ENCODE measurements at places on chromosomes 2 and 18.
A peak's percentile ranks its signal among the peaks of the same experiment; 100 is the strongest.

DNA sequence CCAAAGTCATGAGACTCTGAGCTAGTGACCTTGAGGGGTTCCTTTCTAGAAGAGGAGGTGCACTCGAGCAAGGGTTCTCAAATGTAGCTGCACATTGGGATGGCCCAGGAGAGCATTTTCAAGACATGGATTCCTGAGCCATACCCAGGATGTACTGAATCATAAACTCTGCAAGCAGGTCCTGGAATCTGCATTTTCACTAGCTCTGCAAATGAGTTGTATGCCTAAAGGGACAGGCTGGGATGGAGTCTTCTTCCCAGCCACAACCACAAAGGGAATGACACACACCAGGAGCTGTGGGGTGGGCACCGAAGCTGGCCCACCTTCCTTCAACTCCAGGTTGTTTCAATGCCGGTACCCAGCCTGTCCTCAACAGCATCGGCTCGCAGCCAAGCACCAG, 90.6 kb downstream of the GALNT14 start:
- no peak for DNase-seq

DNA sequence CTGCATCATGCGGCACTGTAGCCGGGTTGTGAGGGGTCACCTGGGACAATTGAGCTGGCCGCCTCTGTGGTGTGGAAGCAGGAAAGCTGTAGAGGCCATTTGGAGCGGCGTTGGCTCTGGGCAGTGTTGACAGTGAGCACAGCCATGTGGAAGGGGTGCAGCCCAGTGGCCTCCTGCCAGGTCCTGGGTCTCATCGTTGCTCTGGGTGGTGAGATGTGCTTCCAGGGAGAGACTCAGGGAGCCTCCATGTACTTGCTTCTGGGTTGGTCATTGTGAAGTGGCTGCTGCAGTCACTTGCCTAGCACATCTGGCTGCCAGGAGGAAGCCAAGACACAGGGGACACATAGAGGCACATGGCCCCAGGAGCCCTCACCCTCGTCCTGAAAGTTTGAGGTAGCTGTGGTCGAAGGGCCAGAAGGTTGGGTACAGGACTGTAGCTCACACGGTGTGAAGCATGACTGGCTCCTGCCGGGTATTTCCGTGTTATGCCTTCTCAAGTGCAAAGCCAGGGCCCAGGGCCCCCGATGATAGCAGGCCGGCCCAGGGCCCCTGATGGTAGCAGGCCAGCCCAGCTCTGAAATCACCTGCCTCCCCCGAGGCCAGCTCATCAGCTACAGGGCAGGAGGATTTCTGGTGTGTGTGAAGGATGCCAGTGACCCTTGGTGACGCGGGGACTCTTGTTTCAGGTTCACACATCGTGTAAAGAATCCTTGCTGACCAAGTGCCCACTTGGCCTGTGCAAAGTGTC, 82.6 kb downstream of the DGKD start:
- no peak for DNase-seq

GRCh38 chr18:55506074-55506473, 81.9 kb downstream of the TCF4 start:
- no peak for DNase-seq

- no peak for DNase-seq
Observed at GRCh38 chr2:146817613-146818012, 1027.2 kb upstream of the ACVR2A start.

DNA sequence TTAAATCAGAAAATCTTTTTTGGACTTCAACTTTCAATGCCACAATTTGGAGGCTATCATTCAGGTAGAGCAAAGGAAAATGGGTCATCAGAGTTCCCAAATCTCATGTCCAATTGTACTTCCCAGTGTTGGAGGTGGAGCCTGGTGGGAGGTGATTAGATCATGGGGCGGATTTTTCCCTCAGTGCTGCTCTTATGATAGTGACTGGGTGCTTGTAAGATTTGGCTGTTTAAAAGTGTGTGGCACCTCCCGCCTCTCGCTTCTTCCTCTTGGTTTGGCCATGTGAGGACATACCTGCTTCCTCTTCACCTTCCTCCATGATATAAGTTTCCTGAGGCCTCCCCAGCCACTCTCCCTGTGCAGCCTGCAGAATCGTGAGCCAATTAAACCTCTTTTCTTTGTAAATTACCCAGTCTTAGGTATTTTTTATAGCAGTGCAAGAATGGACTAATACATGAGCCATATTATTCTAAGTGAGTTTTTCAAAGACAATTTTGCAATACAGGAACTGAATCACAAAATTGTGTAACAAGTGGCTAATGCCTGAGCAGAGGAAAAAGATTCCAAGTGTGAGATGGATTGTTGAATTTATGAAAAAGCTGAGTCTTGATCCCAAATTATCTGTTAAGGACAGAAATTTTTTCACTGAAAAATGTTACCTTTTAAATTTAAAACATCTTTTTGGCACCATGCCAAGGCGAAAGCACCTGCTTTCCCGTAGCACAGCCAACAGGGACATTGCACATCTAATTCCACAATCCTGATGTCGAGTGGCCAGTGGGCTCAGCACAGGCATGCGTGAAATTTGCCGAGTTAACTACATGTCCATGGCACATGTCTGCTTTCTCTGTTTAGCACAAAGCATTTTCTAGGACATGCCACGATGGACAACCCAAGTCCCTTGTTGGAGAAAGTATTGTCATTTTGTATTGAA, 150.9 kb downstream of the COL6A3 start:
- no peak for DNase-seq

DNA sequence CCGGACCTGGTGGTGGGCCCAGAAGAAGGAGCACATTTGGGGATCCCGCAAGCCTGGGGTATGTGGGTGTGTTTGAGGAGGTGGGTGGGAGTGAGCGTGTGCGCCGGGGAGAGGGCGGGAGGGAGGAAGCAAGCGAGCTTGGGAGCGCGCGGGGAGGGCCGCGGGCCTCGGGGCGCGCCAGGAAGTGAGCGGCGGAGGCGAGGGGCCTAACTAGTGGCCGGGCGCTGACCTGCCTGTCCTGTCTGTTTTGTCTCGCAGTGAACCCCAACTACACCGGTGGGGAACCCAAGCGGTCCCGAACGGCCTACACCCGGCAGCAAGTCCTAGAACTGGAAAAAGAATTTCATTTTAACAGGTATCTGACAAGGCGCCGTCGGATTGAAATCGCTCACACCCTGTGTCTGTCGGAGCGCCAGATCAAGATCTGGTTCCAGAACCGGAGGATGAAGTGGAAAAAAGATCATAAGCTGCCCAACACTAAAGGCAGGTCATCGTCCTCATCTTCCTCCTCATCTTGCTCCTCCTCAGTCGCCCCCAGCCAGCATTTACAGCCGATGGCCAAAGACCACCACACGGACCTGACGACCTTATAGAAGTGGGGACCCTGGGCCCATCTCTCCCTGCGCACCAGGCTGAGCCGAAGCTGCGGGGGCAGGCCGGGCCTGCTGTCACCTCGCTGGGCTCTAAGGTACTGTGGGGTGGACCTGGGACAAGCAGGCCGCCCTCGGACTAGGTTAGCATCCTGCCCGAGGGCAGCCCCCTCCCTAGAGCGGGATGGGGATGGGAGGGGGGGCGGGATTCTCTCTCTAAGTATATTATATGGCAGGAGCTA, 1.2 kb downstream of the HOXD4 start:
- no peak for DNase-seq

- peak; percentile 24 for DNase-seq
Observed at GRCh38 chr2:28639836-28640235, 111.8 kb upstream of the PPP1CB start.

- DNase-seq = no peak
Observed at GRCh38 chr2:145874466-145874865, 1354.5 kb upstream of the ZEB2 start.

- DNase-seq = peak; percentile 59
Observed at GRCh38 chr18:42298759-42299675, 344.0 kb downstream of the PIK3C3 start.

- DNase-seq = peak; percentile 64
Observed at GRCh38 chr2:37872192-37872750, 52.8 kb upstream of the RMDN2 start.

DNA sequence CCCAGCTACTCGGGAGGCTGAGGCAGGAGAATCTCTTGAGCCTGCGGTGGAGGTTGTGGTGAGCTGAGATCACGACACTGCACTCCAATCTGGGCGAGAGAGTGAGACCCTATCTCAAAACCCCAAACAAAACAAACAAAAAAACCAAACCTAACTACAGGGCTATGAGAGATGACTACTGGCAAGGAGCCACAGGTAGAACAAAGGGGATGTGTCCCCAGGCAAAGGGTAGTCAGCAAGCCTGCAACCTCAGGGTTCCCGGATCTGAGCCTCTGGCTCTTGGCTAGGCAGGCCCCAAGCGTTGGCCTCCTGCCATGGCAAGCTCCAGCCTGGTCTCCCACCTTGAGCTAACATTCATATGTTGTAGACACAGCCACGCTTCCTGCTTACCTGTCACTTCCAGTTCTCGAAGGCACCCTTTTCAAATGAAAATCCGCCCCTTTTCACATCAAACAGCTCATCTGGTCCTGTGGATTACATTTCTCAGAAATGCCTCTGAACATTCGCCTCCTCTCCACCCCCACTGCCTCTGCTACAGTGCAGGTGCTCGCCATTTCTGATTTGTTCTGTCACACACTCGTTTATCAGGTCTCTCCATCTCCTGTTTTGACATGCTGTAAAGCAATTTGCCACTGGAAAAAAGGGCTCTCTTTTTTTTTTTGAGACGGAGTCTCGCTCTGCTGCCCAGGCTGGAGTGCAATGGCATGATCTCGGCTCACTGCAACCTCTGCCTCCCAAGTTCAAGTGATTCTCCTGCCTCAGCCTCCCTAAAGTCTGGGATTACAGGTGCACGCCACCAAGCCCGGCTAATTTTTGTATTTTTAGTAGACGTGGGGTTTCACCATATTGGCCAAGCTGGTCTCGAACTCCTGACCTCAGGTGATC, 13.1 kb upstream of the ACTR3 start:
- DNase-seq = peak; percentile 76

DNA sequence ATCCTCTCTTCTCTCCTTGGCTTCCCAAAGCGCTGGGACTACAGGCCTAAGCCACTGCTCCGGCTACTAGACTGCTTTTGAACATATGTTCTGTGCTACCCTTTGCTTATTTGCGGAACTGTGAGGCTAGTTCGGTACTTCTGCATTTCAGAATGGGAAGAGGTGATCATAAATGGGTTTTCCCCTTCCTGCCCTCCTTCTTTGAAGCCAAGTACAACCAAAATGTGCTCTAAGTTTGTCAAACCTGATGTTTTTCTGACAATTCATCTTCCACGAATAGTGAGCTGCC, 1.7 kb upstream of the ESCO1 start:
- DNase-seq = no peak

DNA sequence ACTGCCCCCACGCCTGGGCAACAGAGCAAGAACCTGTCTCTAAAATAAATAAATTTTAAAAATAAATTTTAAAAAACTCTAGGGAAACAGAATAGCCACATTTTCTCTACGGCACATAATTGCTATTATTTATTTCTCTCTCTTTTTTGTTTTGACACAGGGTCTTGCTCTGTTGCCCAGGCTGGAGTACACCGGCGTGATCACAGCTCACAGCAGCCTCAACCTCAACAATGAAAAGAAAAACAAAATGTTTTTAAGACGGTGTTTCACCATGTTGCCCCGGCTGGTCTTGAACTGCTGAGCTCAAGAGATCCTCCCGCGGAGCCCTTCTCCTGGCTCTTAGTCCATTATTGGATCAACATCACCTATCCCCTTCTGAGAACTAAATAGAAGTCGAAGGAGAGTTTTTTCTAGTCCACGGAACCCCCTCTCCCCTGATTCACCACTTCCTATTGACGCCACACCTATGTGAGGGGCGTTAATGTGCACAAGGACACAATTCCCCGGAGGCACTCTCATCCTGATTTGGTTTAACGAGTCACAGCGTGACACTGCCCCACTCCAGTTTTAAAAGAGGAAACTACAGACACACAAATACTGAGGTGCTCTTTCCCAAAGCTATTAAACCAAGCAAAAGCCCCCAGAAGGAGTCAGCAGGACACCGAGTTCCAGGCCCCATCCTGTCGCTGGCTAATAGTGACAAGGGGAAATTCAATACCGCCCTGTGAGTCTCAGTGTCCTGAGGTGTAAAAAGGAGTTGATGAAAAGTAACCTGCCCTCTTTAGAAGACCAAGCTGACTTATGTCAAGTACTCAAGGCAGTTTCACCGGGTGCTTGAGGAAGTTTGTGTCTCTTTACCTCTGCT, 1.1 kb downstream of the NPC1 start:
- DNase-seq = peak; percentile 34

GRCh38 chr2:230503798-230504197, 87.8 kb downstream of the SP100 start:
- DNase-seq = no peak

DNA sequence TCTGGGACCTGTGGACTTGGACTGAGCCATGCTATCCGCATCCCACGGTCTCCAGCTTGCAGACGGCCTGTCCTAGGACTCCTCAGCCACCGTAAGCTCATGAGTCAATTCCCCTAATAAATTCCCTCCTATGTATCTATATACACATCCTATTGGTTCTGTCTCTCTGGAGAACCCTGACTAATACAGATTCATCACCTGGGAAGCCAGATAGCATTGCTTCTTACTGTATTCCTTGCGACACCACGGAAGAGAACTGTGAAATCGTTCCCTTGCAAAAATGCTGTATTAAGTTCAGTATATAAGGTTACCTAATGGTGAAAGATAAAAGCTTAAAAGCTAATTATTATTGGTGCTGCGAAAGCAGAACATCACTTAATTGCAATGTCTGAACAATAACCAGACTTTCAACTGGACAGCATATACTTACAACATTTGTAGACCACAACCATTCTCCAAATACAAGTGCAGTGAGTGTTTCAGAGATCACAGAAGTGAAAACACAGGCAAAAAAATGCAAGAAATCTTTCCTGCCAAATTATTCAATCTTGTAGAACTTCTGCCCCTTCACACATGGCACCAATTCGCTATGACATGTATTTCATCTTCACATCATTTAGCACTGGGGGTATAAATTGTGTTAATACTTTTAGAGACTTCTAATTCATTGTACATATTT, 352.9 kb downstream of the TXNL1 start:
- DNase-seq = no peak

DNA sequence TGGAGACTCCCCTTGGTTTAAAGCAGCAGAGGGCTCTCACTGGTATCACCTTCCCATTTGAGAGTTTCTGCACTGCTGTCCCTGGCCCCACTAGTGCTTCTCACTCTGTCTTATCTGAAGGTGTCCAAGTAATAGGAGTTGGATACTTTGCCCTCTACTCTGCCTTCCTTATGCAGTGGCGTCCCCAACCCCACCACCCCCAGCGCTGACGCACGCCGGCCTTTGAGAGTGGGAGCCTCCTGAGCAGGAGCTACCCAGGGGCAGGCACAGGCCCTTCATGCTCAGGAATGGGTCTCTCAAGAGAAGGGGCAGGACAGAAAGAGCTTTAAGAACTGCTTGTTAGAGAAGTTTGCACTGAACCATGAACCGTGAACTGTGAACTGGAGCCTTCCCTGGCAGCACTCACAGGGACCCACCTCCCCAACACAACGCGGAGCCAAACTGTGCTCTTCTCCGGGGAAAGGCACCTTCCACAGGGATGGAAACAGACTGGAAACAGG, 3.3 kb downstream of the CIB4 start:
- DNase-seq = no peak

Measured in activated T-cell treated with anti-CD3 and anti-CD28 coated beads, Interleukin-2, amount 50 U/mL, for 24 hours (primary cell).